Upper lobe of left lung (tissue), 6 donors: ENCODE measurements at places on chromosomes 7 and 10. TPM values are rescaled to one million over a fixed set of nuclear protein-coding genes. Genes with fewer than 3 reads are reported as not detected.

The STOX1 gene
- total RNA-seq = 25.6 TPM

The VWDE gene
- total RNA-seq = 0.22 TPM

The EVX1 gene
- not detected for total RNA-seq

The PNLIPRP3 gene
- total RNA-seq = not detected

The PKD1L1 gene
- 0.61 TPM for total RNA-seq

GRCh38 chr7:3922175-3922635 is 621.2 kb downstream of the SDK1 start:
- no peaks in the 10 kb centered on the region for H3K4me1 ChIP-seq
- no peak overlapping the region for H3K27ac ChIP-seq
- no peak overlapping the region for H3K4me3 ChIP-seq

- no peaks in the 10 kb centered on the region for H3K27me3 ChIP-seq
- DNase-seq = no peak
- H3K27ac ChIP-seq = no peak overlapping the region
- H3K4me3 ChIP-seq = no peak overlapping the region
Measured at GRCh38 chr7:851204-851603, 18.9 kb downstream of the SUN1 start.

DNA sequence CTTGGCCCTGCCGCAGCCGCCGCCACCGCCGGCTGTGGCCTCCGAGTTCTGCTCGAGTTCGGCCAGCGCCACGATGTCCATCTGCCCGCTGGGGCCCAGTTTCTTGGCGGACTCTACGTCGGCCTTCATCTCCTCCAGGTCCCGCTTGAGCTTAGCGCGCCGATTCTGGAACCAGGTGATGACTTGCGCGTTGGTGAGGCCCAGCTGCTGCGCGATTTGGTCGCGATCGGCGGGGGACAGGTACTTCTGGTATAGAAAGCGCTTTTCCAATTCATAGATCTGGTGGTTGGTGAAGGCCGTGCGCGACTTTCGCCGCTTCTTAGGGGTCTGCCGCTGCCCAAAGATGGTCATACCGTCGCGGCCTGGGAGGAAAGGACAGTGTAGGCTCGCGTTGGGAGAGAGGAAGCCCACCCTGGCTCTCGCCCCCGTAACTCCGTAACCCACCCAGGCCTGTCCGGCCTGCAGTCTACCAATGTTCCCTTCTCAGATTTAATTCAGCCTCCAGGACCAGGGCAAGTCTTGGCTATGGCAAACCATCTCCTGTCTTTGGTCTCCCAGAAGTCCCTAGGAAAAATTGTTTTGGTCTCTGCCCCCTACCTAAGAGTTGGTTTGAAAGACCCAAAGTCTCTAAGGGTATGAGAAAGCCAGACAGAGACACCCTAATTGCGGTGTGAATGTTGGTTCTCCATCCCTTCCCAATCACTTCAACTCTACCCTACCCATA is 1.7 kb downstream of the LBX1 start:
- peak overlapping the region; percentile 28 for H3K4me3 ChIP-seq
- no peaks in the 10 kb centered on the region for H3K36me3 ChIP-seq
- peaks cover 95% of the 10 kb centered on the region for H3K27me3 ChIP-seq
- no peak overlapping the region for H3K27ac ChIP-seq

DNA sequence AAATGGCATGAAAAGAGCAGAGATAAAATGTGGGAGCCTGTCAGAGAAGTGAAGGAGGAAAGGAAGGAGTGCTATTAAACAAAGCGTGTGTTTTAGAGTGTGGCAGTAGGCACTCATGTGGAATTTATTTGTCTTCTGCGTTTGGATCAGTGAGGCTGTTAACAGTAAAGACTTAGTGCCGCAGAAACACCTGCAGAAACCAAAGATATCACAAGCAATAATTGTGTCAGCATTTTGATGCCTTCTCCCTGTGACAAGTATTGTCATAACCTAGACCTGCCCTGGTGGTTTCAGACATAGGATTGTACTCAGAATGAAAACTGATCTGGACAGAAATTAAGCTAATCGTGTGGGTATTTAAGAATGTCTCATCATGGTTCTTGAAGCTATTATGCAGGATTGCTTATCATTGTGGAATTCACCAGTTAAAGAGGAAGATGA is 191.0 kb downstream of the CAMK1D start:
- H3K4me3 ChIP-seq = no peak overlapping the region
- H3K4me1 ChIP-seq = no peaks in the 10 kb centered on the region
- H3K36me3 ChIP-seq = no peaks in the 10 kb centered on the region
- no peaks in the 10 kb centered on the region for H3K27me3 ChIP-seq

DNA sequence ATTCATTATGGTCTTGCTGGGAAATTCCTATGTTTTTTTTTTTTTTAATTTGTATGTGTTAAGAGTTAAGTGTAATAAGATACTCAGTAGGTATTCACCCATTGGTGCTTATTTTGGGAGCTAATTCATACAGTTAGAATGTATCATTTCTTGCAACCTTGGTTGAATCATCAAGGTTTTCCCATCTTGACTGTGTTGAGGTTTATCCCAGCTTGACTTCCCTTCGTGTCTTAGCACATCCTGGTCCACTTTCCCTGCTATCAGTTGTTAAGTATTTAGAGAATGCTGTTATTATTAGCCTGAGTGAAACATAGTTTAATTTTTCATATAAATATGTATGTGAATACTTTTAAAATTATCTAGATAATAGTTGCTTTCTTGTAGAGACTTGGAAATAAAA is 20.8 kb downstream of the RALA start:
- no peaks in the 10 kb centered on the region for H3K4me1 ChIP-seq
- no peak for DNase-seq
- H3K4me3 ChIP-seq = no peak overlapping the region
- H3K36me3 ChIP-seq = no peaks in the 10 kb centered on the region

DNA sequence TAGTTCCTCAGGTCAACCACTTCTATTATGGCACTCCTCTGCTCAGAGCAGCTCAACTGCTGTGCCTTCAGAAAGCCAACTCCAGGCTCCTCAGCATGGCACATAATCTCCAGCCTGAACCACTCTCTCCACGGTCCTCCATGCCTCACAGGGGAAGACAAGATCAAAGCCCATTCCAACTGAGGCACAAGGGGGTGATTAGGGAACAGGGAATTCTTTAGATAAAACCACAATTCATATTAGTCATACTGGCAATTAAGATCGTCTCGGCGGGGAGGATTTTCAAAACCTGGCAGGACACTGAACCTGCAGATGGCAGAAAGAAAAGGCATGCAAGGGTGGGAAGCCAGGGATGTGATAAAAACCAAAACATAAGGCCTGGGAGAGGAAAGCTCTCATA is 361.6 kb downstream of the FGFR2 start:
- DNase-seq = no peak
- H3K4me1 ChIP-seq = no peaks in the 10 kb centered on the region
- H3K27me3 ChIP-seq = no peaks in the 10 kb centered on the region
